Breast epithelium (tissue), 4 donors: ENCODE measurements at places on chromosomes 5 and 9.

DNA sequence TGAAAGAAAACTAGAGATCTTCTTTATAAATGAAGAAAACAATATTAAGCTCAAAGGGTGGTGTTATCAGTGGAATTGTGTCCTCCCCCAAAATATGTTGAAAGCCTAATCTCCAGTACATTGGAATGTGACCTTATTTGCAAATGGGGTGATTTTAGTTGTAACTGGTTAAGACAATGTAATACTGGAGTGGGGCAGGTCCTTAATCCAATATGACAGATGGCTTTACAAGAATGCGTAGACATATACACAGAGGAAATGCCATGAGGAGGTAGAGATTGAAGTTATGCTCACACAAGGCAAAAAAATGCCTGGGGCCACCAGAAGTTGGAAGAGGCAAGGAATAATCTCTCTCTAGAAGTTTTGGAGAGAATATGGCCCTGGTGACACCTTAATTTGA, 13.7 kb upstream of the TRIM32 start:
- no peak for DNase-seq

DNA sequence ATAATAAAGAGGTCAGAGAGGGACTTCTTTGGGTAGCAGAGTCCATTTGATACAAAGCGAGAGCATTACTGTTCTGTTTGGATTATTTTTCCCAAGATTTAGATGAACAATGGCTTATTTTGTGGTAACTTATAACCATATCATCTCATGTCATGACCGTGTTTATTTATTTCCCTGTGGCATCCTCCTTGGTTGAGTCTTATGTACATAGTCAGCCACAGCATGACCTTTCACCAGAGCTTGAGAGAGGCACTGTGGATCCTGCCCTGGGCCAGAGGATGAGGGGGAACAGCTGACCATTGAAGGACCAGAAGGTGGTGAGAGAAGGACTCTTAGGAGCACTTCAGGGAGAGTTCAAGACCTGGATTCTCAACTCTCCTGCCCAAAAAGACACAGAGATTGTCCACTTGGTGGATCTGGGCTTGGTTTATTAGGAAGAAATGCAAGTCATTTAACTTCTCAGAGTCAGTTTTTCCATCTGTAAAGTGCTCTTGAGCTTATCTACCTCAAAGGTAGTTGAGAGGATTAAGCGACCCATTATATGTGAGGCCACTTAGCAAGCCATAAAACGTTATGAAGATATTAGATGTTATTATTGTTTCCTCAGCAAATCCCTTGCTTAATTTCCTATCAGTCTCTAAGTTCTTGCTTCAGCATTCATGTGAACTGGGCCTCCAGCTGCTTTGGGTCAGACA, 51.4 kb downstream of the PPIC start:
- DNase-seq: no peak

DNA sequence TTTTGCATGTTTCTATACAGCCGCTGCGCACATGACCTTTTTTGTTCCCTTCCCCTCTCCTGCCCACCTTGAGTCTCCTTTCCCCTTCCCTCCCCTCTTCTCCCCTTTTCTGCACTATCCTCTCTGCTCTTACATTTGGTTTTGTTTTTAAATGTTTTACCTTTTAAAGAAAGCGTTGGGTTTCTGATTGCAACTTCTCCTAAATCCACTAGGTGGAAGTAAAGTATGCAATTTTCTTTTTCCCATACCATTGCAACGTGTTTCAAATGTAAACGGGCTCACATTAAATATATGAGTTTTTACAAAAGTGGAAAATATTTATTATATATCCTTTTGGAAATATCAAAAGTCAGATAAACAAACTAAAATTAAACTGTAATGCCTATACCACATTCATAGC, 500.9 kb downstream of the DIRAS2 start:
- no peak for DNase-seq

- no peak for DNase-seq
These were observed 14.2 kb upstream of the PHF2 start for GRCh38 chr9:93562157-93562556.
